Osteoblast (primary cell): ENCODE measurements at places on chromosomes 2 and 18. TPM values are rescaled to one million over a fixed set of nuclear protein-coding genes. Genes with fewer than 3 reads are reported as not detected.
A peak's percentile ranks its signal among the peaks of the same experiment; 100 is the strongest.

GRCh38 chr2:241507430-241508239, 749 bp downstream of the STK25 start:
- DNase-seq, result peak; percentile 98

Gene ZNF804A
- total RNA-seq, result under 0.01 TPM in 1 of 2 replicates, not detected in the other

DNA sequence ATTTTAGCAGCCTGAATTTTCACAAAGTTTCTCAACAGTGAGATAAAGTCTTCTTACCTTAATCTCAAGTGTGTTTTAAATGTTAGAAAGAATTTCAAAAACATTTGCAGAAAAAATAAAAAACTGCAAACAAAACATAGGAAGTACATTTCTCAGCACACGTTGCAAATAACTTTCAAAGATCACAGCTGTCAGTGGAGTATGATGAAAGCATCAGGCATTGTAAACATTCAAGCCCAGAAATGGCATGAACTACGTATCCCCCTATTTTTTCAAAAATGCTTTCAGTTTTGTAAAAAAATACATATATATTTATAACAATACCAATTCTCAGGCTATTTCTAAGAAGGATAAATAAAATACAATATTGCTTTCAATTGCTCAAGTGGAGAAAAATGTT, 320.6 kb upstream of the TFPI start:
- peak; percentile 32 for DNase-seq

Gene MREG
- 1.1 and 1.8 TPM in 2 replicates for total RNA-seq

DNA sequence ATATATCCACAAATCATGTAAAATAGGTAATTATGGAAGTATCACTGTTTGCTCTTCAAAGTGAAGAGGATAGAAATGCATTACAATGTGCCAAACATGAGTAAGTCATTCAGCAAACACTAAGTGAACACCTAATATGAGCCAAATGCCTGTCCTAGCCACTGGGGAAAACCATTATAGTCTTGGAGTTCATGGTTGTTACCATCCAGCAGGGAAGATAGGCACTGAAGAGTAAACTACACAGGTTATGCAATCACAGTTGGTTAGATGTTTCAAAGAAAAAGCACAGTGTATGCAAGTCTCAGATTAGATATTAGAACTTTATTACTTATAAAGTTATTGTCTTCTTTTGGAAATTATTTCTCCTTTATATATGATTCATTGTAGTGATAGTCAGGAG, 3.9 kb upstream of the SERPINB2 start:
- no peak for DNase-seq

GRCh38 chr18:74351354-74351753, 35.7 kb downstream of the C18orf63 start:
- DNase-seq, result no peak

Gene IL1RN
- total RNA-seq, result not detected in 2 replicates

Gene SP140
- total RNA-seq, result under 0.01 and 0.36 TPM in 2 replicates

DNA sequence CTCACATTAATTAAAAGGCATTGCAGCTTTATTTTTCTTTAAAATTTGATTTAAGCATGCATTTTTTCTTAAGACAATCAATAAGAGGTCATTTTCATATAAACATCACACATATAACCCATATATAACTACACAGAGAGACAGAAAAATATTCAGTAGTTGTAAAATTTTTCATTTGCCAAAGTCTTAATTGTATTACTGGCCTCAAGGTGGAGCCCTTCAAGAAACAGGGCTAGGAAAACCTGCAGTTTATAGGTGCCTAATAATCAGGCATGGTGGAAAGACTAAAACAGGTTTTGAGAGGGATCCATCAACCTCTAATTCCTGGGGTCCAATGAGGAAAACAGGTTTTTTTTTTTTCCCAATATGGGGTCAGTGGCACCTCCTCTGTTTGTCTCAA, 71.3 kb upstream of the ZNF804A start:
- DNase-seq, result no peak

DNA sequence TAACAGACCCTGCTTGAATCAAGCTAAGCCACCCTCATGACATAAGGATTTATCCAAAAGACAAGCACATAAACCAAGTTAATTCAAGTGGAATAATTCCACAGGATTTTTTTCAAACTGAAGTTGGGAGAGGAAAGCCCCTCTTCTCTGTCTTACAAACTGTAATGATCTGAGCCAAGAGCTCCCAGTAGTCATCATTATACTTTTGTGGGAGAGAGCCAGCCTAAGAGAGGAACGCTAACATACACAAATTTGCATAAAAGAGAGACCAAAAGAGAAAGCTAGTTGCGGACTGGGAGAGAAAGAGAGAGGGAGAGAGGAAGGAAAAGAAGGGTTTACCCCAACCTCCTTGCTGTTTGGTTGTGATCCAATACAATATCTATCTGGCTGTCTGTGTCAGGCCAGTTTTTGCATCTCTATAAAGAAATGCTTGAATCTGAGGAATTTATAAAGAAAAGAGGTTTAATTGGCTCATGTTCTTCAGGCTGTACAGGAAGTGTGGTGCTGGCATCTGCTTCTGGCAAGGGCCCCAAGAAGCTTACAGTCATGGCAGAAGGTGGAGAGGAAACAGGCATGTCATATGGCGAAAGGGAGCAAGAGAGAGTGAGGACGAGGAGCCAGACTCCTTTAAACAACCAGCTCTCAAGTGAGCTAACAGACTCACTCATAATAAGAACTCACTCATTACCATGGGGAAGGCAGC, 20.8 kb upstream of the PUM2 start:
- DNase-seq, result no peak

- DNase-seq, result no peak
Measured at GRCh38 chr2:128053331-128053730, 25.5 kb upstream of the SAP130 start.

Gene DNAJC10
- 112 and 118 TPM in 2 replicates for total RNA-seq

Gene SGPP2
- not detected in 2 replicates for total RNA-seq

GRCh38 chr2:233429175-233429897, 75.0 kb downstream of the DGKD start:
- DNase-seq, result no peak

Gene SLC11A1
- 0.29 and 0.36 TPM in 2 replicates for total RNA-seq

Gene GKN2
- total RNA-seq, result not detected in 2 replicates

Gene PTPRM
- 84.7 and 89.3 TPM in 2 replicates for total RNA-seq

DNA sequence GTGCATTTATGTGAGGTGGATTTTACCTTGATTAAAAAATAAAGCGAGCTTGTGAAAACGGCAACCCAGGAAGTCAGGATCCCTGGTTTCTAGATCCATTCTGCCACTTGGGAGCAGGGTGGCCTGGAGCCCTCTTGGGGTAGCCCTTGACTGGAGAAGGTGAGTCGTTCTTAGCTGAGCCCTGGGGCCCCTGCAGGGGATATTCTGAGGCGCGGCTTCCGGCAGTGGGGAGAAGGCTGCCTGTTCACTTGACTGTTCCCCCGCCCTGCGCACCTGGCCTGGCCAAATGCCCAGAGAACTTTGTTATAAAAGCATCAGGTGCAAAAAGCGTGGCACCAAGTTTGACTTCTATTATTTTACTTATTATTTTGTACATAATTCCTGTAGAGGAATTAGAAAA, 221.9 kb downstream of the DYSF start:
- no peak for DNase-seq

DNA sequence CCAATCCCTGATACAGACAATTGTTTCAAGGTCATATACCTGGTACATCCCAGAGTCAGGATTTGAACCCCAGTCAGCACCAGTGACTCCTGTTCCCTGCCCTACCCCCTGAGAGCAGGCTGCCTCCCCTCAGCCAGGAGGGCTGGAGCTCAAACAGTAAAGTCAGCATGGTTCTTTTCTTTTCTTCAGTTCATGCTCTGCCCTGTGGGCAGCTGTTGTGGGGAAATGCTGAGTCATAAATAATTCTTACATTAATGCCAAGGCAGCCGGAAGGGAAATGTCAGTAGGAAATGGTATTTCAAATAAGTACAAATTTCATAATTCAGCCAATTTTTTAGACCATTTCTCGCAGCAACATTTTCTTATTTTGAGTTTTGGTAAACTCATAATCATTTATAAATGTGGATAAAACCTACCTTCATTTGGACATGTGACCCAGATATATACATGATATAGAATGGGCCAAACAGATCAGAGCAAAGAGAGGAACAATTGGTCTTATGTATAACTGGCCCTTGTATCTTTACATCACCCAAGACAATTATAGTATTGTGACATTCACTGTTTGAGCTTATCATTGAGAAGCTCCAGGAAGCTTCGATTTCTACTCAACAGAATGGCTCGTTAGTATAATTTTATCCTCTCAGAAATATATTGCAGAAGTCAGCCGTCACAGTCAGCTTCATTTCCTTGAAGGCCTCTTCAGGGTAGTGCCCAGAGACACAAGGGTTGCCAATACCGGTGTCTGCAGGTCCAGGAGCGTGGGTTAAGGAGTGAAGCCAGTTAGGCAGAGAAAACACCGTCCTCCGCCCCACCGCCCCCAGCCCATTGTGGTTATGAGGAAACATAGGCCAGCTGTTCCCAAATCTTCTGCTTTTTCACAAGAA, 28.0 kb upstream of the SCYGR1 start:
- DNase-seq, result peak; percentile 64

DNA sequence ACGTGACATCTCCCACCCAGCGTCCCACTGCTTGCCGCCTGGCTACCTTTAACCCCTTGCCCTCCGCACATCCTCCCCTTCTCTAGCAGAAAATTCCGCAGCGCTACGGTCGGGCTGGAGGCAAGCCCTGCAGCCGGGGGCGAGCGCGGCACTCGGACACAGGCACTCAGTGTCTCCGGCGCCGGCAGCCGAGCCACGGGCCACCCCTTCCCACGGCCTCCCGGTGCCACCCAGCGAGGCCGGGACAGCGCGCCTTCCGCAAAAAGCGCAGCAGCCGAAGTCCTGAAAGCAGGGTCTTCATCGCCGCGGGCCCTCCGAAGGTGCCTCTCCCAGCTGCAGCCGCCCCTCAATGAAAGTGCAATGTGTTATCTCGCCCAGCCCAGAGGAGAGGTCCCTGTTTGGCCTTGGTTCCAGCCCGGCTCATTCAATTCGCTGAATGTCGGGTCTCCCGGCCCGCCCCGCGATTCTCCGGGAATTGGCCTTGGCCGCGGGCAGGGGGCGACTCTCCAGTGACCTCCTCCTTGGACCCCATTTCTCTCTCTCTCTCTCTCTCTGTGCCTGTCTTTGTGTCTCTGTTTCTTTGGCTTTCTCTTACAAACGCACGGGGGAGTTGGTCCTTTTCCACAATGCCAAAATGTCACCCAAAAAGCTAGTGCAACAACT, 1.1 kb downstream of the DLGAP1 start:
- peak; percentile 62 for DNase-seq

Gene FEV
- total RNA-seq, result not detected in 2 replicates

- no peak for DNase-seq
Measured at GRCh38 chr2:136376798-136377211, 258.9 kb upstream of the CXCR4 start.

- no peak for DNase-seq
Measured at GRCh38 chr2:2097549-2097948, 233.5 kb downstream of the MYT1L start.

Gene GRB14
- total RNA-seq, result 0.72 and 0.88 TPM in 2 replicates

- no peak for DNase-seq
Measured at GRCh38 chr2:26064846-26065245, 31.0 kb downstream of the RAB10 start.

Gene HMSD
- total RNA-seq, result under 0.01 and 1.4 TPM in 2 replicates

DNA sequence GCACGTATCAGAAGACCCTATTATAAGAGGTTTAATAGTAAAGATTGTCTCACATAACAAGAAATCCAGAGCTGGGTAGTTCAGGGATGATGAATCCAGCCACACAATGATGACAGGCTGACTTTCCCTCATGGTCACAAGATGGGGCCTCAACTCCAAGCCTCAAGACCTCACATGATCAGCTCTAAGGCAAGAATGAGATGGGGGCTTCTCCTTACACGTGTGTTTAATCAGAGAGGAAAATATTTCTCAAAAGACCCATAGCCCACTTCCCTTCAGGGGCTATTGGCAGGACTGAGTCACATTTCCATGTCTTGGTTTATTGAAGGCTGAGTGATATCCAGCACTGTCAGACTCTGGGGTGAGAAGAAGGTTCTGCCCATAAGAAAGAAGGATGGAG, 100.2 kb upstream of the FOSL2 start:
- DNase-seq, result peak; percentile 39

- DNase-seq, result no peak
Measured at GRCh38 chr2:18971069-18971378, 381.7 kb upstream of the NT5C1B start.

Gene SUCLG1
- total RNA-seq, result 45.2 and 57.2 TPM in 2 replicates

Gene CXCR1
- total RNA-seq, result not detected in 2 replicates

Gene NEU2
- not detected in 2 replicates for total RNA-seq

GRCh38 chr2:181779288-181780021, 99.1 kb upstream of the NEUROD1 start:
- no peak for DNase-seq

Gene DSG1
- not detected in 2 replicates for total RNA-seq

Gene GALNT3
- total RNA-seq, result 11.2 and 12.7 TPM in 2 replicates

GRCh38 chr2:171883275-171883893, 10.7 kb downstream of the SLC25A12 start:
- DNase-seq, result no peak

Gene SMAD2
- total RNA-seq, result 43.9 and 44.9 TPM in 2 replicates

GRCh38 chr2:236054621-236055305, 113.4 kb downstream of the GBX2 start:
- DNase-seq, result no peak

Gene QPCT
- 25.0 and 25.7 TPM in 2 replicates for total RNA-seq

Gene ACMSD
- not detected in 2 replicates for total RNA-seq

DNA sequence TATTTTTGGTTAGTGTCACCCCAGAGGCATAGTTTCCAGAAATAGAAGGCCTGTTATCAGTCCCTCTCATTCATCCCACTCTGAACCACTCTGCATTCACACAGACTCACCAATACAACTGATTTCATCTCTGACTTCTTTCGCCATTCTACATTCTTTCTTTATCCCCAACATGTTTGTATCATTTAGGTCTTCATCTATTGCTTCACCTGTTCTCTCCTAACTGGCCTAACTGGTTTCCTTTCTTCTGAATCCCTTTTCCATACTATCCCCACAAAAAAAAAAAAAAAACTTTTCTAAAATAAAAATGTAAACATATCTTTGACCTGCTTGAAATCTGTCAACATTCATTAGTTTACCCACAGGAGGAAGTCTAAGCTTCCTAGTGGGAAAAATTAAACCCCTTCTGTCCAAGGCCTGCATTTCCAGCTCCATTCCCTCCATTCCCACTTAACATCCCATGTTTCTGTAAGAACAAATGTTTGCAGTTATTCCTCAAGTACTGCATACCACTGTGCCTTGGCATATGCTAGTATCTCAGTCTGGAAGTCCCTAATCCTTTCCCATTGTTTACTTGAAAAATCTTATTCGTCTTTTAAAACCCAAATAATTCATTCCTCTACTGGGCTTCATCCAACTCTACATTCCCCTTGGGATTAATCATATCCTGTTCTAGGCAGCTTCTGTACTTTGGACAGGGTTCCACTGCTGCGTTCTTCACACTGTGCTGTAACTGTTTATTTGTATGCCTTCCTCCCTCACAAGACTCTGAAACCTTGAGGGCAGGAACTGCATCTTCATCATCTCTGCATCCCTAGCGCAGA, 68.5 kb downstream of the FIGN start:
- peak; percentile 80 for DNase-seq

DNA sequence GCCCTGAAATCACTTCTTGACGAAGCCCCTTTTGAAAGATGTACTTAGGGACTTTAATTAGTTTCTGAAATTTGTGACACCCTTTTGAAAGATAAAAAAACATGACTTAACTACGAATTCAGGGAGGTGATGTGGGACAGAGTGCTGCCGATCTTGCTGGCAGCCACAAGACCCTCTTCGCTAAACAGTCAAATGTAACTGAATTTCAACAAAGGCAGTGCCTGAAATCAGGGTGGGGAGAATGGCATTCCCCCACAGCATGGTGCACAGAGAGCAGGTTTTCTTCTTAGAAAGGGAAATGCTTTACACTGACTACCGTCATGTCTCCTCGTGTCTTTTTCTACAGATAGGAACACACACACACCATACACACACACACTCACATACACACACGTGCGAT, 640.2 kb upstream of the POU3F3 start:
- no peak for DNase-seq

- peak; percentile 21 for DNase-seq
Measured at GRCh38 chr2:86193901-86194567, 1.2 kb downstream of the IMMT start.
